ENCODE measurements at places on chromosomes 2 and 18.

DNA sequence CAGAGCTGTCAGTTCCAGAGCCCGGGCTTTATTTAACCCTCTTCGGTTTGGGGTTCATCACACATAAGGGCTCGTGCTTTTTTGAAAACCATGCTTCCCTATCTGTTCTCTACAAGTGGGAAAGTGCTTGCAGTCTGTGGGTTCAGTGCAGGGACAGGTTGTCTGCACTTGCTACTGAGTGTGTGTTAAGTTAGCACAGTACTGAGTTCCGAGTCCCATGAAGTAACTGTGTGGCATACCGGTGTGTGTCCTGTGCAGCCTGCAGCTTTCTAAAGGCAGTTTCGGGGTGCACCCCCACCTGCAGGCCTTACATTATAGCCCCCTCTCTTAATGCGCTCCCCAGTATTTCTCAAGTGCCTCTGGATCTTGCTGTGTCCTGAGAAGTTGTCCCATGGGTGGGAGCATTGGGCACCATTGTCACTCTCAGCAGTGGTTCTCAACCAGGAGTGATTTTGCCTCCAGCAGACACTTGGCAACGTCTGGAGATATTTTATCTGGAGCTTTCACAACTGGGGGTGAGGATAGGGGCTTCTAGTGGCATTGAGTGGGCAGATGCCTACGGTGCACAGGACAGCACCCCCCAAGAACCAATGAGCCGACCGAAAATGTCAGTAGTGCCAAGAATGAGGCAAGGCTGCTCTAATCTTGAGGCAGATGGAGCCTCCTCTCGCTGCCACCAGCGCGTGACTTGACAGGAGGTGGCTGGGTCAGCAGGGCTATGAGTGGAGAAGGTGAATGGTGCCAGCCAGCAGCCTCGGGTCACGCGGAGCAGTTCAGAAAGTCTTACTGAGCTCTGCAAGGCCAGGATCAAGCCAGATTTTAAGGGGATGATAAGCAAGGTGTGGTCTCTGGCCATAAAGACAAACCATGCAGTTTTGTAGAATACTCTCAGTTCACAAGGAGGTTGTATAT, 152.2 kb downstream of the SMAD7 start:
- DNase-seq: no peak

- no peak for DNase-seq
These were observed 609.0 kb upstream of the CELF4 start for GRCh38 chr18:38174594-38174993.

DNA sequence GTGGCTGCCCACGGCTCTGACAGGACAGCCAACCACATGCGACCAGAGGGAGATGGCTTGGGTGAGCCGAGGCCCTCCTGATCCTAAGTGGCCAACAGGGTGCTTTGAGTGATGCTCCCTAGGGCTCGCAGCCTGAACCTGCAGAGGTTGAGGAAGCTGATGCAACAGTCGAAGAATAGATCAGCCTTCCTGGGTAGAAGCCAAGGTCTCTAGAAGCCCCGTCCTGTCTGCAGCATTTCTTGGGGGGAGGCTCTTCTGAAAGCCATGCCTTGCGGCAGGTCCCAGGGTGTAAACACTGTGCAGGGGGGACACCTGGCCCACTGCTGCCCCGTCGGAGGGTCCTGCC, 136.4 kb downstream of the HDAC4 start:
- DNase-seq: no peak

DNA sequence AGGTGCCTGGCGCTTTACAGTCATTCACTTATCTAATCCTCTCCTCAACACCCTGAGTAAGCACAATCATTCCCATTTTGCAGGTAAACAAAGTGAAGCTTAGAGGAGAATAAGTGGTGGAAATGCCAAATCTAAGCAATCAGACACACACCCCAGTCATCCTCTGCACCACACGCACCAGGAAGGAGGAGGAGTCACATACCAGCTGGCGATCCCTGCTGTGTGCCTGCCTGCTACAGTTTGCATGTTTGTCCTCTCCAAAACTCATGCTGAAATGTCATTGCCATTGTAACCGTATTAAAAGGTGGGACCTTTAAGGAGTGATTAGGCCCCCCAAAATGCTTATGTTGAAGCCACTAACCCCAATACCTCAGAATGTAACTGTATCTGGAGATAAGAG, 93.7 kb downstream of the LOXHD1 start:
- no peak for DNase-seq

GRCh38 chr2:229701716-229702115, 12.6 kb downstream of the DNER start:
- no peak for DNase-seq

DNA sequence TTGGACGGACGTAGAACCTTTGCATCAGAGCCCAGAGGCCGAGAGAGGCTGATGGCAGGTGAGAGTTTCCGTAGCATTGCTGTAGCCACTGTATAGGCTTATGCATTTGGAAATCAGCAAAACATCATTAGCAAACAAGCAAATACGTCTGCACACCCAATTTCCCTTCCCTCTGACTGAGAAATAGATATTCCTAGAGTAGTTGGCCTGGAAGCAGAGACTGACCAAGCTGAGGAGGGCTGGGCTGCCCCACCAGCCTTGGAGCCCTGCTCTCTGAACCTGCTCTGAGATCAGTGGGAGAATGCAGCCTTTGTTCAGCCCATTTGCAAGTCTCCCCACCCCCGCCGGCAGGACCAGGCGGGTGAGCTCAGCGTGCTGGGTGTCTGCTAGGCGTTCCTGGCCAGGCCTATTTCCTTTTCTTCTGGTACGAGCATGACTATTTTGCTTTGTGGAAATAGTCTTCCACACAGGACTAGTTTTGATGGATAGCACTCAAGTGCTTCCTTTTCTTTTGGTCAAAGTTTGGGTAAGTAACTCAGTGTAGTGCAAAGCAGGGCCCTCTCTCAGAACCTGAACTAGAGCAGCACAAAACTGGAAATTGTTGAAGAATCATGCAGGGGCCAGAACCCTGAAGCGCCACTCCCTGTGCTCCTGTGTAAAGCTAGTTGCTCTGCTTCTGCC, 21.9 kb upstream of the RNF149 start:
- DNase-seq: no peak

- DNase-seq: no peak
These were observed 106.0 kb upstream of the PKDCC start for GRCh38 chr2:41941831-41942230.

DNA sequence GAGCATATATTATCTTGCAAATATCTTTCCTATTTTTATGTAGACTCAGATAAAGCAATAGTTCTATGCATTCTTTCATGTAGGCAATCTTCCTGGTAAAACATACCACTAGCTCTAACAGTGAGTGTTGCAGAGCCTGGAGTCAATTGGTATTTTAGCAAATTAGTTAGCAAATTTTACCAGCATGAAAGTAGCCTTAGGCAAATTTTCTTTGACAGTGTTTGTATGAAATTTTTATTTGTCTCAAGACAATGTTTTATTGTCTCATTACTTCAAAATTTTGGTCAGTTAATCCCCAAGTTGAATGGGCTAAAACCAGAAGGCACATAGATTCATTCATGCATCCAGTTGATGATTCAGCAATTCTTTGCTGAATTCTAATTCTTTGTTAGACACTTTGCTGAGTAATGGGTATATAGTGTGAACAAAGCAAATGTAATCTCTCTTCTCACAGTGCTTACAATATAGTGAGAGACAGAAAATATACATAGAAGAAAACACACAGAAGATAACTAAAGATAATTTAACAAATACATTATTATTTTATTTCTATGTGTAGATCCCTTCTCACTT, 27.1 kb downstream of the SLC38A11 start:
- DNase-seq: no peak

- DNase-seq: no peak
These were observed 43.9 kb upstream of the BCL11A start for GRCh38 chr2:60597346-60597745.

DNA sequence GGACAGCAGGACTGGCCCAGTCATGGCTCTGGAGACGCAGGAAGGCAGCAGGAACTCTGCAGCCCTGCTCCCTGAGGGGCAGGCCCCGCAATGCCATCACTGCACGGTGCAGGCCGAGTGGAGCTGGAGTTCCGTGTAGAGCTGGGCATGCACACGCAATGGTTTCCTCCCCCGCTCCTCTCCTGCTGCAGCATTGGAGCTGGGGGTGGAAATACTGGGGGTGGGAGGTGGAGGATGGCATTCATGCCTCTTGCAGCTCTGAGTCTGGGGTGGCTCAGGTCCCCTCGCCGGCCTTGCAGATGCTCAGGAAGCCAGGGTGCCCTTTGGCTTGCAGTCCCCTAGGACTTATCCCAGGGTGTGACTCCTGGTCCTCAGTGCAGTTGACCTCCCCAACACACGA, 78.3 kb upstream of the ASB18 start:
- DNase-seq: no peak

DNA sequence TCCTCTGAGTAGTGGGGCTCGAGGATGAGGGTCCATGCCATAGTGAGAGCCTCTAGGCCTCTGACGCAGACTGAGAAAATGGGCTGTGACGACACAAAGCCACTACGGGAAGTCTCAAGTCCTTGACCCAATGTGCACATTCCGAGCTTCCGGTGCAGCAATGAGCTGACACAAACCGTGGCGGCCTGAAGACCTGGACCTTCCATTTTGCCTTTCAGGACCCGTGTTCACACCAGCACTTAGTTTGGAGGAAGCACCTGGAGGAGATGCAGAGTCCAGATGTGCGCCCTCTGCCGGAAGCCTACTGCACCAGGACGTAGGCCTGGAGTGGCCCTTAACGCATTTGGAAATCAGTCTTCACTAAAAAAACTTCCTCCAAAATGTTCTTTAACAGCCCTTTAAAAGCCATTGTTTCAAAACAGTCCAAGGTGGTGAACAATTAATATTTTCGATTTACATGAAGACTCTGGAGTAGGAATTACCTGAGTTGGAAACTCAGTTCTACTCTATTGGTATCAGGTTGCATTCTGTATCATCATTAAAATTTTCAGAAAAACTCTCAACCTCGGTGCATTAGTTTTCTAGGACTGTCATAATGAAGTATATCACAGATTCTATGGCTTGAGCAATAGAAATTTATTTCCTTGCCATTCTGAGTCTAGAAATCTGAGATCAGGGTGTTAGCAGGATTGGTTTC, 33.9 kb downstream of the BMP10 start:
- peak; percentile 50 for DNase-seq

DNA sequence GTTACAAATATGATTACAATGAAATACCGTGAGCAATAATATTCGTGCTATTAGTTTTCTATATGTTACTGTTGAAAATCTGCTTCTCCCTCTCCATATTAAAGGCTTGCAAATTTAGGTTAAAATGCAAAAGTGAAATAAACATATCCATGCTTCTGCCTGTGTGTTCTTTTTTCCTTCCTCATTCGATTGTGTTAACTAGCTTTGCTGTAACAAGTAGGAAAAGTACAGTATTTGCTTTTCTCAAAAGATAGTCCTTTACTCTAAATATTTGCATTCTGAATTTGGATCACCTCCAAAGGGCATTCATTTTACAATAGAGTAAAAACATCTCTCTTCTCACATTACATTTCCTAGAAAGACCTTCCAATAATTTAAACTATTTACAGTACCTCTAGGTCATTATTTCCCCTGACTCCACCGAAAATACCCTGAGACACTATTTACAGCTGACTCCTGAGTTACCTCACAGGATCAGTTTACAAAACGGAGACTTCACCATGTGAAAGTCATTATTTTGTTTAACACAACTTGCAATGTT, 835.0 kb upstream of the FANCL start:
- no peak for DNase-seq

DNA sequence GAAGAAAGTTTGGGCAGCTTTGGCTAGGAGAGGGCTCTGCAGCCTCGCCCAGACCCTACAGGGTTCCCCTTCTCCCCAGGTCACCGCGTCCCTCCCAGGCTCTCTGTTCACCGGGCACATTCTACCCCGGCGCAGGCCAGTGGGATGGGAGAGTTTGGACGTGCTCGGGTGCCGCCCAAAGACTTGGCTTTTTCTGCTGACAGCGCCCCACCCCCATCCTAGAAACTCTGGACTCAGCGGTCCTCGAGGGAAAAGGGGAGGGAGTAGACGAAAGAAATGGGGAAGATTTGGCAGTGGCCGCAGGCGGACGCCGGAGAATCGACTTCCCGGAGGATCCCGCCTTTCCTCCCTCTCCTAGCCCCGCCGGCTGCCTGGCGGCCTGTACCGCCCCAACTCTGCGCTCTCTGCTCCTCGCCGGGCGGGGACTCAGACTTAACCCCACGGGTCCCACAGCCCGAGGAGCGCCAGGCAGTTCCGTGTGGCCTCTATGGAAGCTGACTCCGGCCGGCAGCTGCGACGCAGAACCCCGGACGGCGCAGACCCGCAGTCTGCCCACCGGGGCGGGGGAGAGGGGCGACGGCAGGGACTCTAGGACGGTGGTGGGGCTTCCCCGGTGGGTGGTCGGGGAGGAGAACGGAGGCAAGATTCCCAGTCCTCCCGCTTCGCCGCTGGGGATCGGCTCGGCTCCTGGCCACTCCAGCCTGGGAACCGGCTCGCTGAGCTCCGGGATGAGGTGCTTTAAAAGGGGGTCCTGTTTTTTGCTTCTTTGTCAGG, 863 bp upstream of the SIX2 start:
- DNase-seq: no peak

- no peak for DNase-seq
These were observed 196.1 kb downstream of the SLC4A3 start for GRCh38 chr2:219823574-219823973.

DNA sequence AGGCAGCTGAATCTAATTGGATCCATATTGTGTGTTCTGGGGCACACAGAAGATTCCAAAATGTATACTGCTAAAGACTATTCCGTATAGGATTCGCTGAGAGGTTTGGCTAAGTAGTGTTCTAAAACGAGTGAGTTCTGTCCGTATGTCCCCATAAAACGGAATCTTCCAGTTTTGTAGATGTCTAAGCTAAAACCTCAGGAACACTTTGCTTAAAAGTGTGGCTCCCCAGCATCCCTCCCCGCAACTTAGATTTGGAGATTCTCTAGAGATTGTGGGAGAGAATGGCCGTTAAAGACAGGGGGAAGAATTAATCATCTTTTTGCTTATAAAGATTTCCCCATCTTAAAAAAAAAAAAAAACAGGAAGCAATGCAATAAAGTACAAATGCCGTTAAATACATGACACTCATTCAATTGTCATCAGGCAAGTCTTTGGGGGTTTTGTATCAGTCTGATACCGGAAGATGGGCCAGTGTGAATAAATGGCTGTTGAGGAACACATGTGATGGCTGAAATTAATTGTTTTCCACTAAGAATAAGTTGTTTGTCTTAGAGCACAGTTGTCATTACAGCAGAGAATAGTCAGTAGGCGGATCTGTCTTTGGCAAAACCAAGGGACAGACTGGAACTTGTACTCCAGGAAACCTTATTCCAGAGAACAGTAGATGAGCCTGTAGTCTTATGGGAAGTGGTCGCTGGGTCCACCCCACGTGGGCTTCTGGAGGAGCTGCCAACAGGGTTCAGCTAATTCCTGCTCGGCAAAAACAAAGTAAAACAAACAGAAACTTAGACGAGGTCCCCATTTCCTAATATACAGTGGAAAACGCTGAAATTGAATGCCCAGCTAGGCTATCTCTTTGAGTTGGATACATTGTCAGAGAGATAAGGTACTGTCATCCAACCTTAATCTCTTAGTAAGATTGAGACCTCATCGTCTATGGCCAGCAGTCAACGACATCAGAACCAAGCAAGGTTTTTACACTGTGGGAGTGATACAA, 1.7 kb downstream of the EMILIN2 start:
- DNase-seq: no peak
